BE2C (cell line): ENCODE measurements at places on chromosomes 6 and 20.

- no peak for DNase-seq
Measured at GRCh38 chr6:44920952-44921491, 407.1 kb upstream of the RUNX2 start.

GRCh38 chr6:105028898-105029297 is 72.0 kb downstream of the LIN28B start:
- no peak for DNase-seq

- no peak for DNase-seq
Measured at GRCh38 chr6:113015249-113015648, 668.1 kb downstream of the RFPL4B start.

DNA sequence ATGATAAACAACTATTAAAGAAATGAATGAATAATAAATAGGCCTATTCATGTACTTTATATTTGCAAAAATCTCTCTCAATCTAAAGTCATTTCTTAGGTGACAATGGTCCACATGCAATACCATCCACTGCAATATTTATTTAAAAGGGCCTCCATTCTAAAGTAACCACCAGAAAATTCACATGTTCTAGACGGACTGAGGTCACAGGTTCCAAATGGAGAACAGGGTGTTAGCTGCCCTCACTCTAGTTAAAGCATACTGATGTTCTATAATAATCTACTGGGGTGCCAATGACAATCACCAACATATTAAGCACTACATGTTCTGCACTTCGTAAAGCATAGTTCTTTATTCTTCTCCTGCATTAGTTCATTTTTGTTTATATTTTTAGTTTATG is 1.2 kb downstream of the HBS1L start:
- DNase-seq = no peak

- DNase-seq = no peak
Measured at GRCh38 chr6:15888798-15889772, 226.3 kb upstream of the DTNBP1 start.

GRCh38 chr6:132070356-132070755 is 119.2 kb upstream of the CCN2 start:
- DNase-seq = no peak

DNA sequence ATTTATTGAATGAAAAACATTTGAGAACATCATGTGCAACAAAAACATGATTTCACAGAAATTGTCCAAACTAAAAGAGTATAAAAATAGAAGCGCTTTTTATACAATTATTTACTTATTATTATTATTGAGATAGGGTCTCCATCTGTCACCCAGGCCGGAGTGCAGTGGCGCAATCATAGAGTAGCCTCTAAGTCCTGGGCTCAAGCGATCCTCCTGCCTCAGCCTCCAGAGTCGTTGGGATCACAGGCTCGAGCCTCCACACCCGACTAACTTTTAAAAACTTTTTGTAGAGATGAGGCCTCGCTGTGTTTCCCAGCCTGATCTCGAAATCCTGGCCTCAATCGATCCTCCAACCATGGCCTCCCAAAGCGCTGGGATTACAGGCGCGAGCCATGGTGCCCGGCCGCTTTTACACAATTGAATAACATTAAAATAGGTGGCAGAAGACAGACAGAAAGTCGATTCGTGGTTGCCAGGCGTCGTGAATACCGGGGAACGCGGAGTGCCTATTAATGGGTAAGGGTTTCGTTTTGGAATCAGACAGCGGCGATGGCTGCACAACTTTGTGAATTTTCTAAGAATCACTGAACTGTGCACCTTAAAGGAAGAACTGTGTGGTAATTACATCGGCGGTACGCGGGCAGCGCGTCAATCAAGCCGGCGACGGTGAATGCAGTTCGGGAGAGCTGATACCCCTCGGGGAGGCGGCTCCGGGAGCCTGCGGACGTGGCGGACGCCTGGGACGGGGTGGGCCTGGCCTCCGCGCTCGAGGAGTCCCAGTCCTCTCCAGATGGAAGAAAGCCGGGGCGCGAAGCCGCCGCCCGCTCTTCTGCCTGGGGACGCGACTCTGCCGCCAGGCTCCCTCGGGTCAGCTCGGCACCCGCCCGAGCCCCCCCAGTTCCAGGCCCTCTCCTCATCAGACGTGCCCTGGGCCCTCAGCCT is 807 bp downstream of the TBC1D20 start:
- peak; percentile 52 for DNase-seq

- no peak for DNase-seq
Measured at GRCh38 chr20:10652185-10652584, 21.6 kb downstream of the JAG1 start.

GRCh38 chr6:100592929-100593328 is 128.2 kb upstream of the SIM1 start:
- DNase-seq = no peak

DNA sequence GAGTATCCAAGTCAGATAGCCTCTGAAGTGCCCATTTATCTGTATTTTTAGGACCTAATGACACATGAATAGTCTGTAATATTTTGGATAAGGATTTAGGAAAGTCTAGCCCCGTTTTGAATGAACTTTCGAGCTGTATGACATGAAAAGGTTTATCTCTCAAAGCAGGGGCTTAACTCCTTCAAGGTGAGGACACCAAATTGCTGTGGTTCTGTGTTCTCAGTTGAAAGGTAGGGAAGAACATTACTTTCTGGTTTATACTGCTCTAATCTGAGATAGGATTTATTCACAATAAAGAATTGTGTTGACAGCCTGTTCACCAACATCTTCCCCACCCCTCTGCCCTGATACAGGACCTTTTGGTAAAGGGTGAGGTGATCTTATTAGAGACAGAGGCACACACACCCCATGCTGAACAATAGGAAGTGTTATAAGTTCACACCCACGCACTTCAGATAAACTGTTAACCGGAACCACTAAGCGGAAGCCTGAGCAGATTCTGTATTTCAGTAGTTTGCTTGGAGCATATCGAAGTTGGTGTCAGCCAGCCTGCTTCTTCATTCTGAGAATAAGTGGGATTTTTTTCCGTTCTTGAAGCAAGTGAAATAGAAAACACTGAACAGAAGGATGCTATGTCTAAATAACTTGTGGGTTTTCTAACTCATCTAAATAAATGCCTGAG is 223.3 kb downstream of the TMEM242 start:
- no peak for DNase-seq

DNA sequence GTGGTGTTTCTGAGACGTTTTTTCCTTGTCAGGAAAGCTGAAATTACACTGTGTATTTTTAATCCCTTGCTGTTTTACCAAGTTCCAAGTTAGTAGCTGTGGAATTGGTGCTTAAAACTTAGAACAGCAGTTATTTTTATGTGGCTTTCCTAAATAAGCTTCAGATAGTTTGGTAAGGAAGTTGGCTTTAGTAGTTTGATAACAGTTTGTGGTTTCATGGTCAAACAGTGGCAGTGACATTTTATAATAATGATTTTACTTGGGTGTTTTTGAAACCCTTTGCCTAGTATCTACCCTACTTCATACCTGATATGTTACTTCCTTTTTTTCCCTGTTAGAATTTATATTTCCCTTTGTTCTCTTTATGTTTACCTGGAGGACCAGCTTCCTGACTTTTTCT is 164.9 kb downstream of the JARID2 start:
- DNase-seq = no peak

DNA sequence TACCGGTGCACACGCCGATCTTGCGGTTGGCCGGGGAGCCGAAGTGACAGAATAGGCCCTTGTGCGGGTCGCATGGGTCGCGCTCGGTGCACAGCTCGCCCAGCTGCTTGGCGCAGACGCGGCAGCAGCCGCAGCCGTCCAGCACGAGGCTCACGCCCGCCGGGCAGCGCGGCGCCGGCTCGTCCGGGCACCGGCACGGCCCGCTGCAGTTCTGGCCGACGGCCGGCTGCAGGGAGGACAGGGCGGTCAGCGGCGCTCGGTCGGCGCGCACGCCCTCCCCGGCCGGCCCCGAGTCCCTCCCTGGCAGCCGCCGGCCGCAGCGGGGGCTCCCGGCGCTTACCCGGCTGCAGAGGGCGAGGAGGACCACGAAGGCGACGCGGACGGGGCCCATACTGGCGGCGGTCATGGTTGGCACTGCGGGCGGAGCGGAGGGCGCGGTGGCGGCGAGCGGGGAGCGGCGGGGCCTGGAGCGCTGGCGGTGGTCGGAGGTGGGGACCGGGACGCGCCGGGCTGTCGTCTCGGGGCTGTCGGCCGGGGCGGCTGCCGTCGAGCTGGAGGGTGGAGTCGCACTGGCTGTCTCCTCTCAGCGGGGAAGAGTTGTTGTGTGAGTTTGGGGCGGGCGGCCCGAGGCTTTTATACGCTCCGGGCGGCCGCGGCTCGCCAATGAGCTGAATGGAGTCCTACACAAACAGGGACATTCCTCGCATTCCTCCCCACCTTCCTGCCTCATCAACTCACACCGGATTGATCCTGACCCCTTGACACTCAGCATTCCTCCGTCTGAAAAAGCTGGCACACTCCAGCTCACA is at the start of gene CCN2:
CCN2 (minus strand) TSS at position 606 of the 809 bp plus-strand sequence; CDS start at position 406, 200 bp downstream.
- DNase-seq = peak; percentile 13
